AML-193 (cell line): ENCODE measurements at places on chromosomes 4 and X.
A peak's percentile ranks its signal among the peaks of the same experiment; 100 is the strongest.

DNA sequence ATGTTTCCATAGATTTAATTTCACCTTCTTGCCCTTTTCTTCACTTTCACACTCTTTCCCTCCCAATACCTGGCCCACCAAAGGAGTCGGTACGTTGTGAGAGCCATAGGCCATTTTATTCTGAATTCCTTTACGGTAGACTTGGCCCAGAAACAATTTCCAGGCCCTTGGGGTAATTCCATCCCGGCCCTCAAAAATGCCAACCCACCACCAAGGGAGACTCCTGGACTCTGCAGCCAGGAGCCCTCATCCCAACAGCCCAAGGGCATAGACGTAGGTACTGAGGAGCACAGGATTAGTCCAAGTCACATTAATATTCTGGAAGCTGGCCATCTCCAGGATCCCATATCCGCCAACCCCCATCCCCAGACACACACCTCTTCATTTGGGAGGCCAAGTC is 102.9 kb downstream of the LIMCH1 start:
- no peak for DNase-seq

- DNase-seq, result no peak
Measured at GRCh38 chr4:146261041-146261440, 46.7 kb downstream of the REELD1 start.

DNA sequence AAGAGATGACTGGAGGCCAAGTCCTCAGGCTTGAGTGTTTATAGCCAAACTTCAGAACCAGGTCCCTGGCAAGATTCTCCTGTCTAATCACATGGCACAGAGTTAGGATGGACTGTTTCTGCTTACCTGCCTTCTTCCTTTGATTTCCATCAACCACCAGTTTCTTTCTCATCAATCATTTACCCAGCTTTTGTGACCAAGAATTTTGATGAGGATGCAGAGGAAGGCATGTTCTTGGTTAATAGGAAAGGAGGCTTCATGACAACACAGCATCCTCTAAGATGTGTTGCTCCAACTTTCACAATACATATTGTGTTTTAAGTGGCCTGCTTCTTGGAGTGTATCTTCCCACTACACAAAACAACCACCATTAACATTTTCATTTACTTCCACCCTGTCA is 65.3 kb downstream of the NFKB1 start:
- DNase-seq, result no peak

DNA sequence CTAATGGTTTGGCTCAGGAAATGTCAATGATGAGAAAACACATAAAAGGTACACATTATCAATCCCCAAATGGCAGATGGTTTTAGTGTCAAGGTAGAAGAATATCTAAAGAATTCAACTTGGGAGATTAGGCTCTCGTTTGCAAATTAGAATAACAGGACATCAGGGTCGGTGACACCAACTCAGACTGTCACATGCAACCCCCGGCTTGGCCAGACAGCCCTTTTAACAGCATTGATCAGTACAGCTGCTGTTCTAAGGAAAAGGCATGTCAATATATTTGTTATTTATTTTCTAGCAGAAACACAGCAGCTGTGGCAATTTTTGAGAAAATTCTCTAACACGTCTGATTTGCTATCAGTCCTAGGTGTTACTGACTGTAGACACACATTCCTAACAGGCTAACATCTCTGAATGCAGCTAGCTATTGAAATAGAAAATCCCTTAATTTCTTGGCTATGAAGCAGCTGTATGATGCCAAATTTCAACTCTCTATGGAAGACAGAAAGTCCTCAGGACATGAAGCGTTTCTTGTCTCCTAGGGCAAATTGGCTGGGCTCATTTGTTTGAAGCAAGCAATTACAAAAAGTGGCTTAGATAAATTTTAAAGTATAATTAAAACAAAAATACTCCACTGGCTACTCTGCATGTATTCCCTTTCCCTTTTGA is 269.0 kb upstream of the CXXC4 start:
- no peak for DNase-seq

- no peak for DNase-seq
Measured at GRCh38 chrX:46258356-46258755, 286.9 kb downstream of the ZNF674 start.

DNA sequence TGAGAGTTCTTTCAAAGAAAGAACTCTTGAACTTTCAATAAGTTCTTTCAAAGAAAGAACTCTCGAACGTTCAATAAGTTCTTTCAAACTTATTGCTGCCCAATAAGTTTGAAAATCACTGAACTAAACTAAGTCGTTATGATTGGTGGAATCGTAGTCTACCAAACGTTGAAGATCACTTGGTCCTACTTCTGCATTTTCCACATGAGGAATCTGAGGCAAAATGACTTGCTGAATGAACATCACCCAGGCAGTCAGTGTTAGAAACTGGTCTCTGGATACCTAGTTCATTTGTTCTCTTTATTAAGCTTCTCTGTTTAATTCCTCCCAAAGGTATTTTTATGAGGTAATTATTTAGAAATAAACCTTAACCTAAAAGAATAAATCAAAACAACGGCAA is 7.1 kb upstream of the CNOT6L start:
- DNase-seq, result no peak

- no peak for DNase-seq
Measured at GRCh38 chrX:153983321-153983801, 10.8 kb downstream of the TMEM187 start.

DNA sequence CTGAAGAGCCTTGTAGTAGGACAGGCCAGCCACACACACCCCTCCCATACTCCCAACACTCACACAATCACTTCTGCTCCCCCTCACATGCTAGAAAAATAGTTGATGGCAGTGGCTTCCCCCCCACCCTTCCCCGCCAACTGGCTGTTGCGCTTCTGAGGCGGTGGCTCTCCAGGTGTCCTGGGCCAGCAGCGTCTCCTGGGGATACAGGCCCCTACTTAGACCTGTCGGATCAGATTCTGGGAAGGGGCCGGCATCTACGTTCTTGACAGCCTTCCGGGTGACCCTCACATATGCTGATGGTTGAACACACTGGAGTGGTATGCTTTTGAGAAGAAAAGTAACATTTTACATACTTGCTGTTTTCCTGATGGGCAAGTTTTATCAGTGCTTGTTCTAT is 39.9 kb downstream of the TNIP2 start:
- no peak for DNase-seq

DNA sequence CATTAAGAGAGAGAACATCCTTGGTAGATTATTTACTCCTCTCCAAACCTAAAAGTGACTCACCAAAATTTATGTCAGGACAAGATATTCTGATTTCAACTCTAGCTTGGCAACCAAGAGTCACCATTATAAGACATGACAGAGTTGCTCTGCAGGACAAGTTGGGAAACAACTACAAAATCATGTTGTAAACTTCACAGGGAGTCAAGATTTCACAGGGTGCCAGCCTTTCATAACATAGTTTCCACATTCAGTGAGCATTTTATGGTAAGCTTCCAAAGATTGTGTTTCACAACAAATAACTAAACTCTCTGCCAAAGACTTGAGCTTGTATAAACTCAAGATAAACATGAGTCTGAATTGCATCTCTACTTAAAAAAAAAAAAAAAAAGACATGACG is 121.0 kb upstream of the DIAPH2 start:
- DNase-seq, result peak; percentile 2

DNA sequence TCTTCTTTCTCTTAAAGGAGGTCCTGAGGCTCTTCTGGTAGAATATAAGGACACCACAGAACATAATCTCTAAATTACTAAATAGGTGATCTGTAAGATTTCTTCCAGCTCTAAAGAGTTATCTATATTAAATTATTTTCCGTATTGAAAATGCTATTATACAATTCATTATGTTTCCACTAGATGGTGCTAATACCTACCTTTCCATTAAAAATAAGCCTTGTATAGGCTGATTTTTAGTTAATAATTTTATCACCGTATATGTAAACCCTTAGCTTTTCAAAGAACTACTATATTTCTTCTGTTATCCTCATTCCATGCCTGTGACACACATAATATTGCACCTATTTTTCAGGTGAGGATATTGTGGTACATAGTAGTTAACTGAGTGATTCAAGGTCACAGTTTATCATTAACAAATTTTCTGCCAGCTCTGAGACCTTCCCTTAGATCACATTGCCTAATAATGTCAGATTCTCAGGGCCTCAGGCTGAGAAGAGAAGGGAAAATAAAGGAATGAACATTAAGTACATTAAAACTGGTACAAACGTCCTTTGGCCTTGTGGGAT is 138.8 kb downstream of the TEX11 start:
- no peak for DNase-seq

DNA sequence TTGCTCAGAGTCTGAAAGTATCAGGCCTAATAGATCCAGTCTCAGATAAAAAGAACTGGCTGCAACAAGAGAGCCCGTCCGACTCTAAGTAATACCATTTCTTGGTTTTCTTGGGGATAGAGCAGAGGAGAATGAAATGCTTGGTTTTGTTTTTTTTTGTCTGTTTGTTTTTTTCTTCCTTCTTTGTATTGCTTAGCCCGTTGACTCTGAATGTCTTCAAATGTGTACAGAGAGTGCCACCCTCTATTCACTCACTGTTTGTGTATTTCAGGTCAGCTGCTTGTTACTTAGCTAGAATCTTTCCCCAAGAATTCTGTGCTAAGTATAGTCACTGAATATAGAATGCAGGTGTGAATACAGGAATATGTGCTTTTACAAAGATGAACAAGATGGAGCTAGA is 5.7 kb upstream of the TMEM156 start:
- no peak for DNase-seq

DNA sequence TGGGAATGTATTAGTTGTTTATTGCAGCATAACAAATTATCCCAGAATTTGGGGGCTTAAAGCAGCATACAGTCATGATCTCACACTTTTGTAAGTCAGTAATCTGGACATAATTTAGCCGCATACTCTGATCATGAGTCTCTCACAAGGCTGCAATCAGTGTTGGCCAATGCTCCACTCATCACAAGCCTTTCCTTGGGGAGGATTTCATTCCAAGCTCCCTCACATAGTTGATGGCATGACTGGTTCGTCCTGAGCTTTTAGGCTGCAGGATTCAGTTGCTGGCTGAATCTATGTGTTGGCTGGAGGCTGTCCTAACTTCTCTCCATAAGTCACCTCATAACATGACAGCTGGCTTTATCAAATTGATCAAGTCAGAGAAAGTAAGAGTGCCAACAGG is 1568.6 kb upstream of the PCDH7 start:
- DNase-seq, result no peak

DNA sequence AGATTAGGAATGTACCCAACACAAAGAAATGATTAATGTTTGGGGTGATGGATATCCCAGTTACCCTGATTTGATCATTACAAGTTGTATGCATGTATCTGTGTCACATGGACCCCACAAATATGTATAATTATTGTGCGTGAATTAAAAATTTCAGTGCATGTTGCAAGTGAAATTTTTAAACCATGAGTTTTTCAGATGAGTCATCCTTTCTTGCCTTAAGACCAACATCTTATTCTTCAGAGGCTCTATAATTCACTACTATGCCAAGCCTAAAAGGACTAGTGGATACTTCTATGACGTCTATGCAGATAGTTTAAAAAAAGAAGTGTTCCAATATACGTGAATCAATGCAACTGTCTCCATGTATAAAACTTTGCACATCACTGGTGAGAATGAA is 113.0 kb upstream of the SH3RF1 start:
- no peak for DNase-seq

DNA sequence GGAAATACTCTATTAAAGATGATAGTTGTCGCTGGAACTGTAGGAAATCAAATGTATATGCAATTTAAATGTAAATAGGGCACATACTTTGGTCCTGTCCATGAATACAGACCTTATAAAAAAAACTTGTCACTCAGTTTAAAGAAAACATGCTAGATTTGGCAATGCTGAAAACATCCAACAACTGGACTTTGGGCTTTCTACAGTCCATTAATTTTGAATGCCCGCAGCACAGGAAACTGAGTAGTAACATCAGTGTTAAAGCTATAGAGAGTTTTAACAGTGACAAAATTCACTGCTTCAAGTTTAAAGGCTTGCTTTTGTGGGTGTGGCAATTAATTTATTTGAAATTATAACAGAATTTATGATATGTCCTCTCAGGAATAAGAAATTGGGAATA is 578.4 kb downstream of the TRIML1 start:
- no peak for DNase-seq
